ENCODE measurements at places on chromosomes 2 and 18. TPM values are rescaled to one million over a fixed set of nuclear protein-coding genes. Genes with fewer than 3 reads are reported as not detected.

GRCh38 chr2:106127776-106128268 is 66.3 kb downstream of the UXS1 start:
- DNase-seq: no peak

GRCh38 chr2:175004730-175004979 is 526 bp downstream of the CHN1 start:
- no peak for DNase-seq

DNA sequence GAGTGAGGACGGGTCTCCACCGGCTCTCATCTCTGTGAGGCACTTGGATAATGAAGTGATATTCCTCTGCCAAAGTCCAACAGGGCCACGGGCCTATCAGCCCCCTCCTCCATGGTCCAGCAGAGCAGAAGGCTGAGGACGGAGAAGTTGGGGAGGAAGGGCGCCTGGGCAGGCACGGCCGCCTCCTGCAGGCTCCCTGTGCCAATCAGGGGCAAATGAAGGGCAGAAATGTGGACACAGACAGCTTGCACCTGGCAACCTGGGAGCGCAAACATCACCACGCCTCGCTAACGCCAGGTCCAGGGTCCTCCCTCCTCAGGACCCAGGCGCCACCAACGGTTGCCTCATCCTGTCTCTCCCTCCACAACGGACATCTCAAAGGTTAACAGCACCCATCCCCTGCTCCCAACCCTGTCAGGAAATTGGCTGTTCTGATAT is 24.3 kb downstream of the SMAD7 start:
- no peak for DNase-seq

GRCh38 chr2:170189757-170190156 is 11.8 kb downstream of the MYO3B start:
- DNase-seq: no peak

- DNase-seq: no peak
Observed at GRCh38 chr2:76667821-76668271, 854.3 kb downstream of the LRRTM4 start.

DNA sequence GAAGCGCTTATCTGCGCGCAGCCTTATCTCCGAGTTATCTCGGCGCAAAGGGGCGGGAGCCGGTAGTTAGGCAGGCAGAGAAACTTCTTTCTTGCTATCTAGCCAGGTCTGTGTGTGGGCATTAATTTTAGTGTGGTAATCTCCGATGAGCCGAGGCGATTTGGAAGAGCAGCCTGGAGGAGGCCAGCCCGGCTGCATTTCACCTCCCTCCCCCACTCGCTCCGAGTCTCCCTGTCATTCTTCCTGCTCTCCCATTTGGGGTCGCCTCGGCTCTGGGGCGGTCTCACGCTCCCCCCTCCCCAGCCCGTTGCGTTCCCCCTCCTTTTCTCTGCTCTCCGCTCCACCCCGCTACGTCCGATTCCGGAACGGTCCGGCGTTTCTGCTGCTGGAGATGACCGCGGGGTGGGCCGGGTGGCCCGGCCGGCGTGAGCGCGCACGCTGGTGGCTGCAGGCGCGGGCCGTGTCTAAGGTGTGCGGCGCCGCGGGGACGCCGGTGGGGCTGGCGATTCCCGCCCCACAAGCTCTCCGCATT is 566 bp downstream of the GATA6 start:
- peak; percentile 68 for DNase-seq

DNA sequence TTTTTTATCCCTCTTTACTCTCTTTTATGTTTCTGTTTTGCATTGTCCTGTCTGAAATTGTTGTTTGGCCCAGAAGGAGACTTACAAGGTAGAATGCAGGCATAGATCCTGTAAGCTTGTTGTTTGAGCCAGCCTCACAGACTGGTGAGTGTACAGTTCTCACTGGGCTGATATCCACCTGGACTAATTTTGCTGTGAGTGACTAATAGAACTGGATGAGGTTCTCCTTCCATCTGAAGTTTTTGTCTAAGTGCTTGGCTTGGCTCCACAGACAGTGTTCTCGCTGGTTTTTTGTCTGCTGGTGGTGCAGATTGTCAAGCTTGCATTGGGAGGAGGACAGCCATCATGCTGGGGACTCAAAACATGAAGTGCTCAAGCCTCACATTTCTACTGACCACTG is 495.7 kb downstream of the TSN start:
- no peak for DNase-seq

- no peak for DNase-seq
Observed at GRCh38 chr2:108403494-108403893, 25.7 kb downstream of the SULT1C4 start.

CTLA4 gene
- 0.19 TPM for total RNA-seq

DNA sequence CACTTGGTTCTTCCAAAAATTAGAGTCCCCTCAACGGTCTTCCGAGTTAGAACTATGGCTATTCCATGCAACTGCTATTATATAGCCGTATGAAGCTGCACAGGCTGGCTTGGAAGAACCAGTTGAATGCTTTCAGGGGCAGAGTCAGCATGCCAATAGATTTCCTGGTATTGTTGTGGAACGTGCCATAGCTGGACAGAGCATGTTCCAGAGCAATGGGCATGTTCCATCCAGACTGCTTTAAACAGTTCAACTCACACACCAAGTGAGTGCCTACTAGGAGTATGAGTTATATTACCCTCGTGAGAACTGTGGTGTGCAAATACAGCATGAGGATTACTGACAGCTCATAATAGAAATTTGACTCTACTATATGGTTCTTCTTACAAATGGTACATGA is 682.0 kb downstream of the SATB2 start:
- no peak for DNase-seq

UGGT1 gene
- 24.3 TPM for total RNA-seq

DNA sequence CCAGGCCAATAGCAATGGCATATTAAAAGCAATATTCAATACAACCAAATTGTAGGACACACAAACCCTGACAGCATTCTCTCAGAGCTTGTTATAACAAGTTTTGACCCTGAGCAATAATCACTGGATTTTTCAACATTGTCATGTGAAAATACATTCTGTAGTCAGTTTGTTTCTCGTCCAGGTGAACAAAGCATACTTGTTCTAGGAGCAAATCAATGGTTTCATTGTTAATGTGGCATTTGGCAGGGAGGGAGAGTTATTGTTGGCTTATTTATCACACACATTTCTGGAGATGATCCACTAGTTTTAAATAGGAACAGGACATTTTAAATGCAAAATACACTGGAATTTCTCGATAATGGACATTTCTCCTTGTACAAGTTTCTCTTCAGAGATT is 69.9 kb upstream of the L3MBTL4 start:
- DNase-seq: no peak

DNA sequence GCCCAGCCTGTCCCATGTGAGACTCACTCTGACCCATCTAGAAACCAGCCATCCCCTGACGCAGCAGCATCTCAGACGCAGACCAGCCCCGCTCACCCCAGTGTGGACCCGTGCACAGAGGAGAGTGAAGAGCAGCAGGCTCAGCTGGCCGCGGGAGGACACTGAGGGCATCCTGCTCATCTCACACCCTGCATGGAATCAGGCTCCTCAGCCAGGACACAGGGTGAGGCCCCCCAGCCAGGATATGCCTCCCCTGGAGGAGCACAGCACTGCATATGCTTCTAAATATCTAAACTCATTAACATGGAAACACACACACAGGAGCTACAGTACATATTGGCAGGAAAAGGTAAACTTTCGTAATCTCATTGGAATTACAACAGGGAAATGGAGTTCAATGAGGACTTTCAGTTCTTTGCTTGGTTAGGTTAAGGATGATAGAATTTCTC is 34.4 kb downstream of the NEMP2 start:
- DNase-seq: peak; percentile 50

GRCh38 chr2:6917071-6917760 is at the start of gene RNF144A:
RNF144A (plus strand) TSS chr2:6917412; CDS start chr2:6996927, 79,515 bp downstream.
- DNase-seq: peak; percentile 88

DNA sequence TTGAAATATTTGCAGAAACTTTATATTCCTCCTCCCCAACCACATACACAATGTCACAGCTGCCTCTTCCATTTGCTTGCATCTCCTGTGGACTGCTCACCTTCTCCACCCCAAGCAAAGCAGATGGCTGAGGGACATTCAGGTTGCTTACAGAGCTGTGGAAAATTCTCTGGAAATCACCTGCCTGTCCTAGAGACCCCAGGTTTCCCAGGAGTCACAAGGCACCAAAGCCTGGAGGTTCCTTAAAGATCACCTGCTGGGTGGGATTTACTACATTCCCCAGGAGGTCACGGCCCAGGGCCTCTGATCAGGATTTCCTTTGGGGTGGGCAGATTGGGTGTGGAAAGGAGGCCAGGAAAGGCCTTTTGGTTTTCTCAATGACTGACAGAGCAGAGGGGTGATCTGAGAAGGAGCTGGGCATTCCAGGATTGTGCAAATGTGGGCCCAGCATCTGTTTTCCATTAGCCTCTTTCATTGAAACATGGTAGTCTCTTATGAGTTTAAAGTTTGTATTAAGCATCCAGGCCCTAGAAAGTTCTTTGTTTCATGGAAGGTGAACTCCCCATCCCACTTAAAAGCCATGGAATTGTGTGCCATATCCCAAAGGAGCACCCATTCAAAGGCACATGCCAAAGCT is 410.7 kb upstream of the TNP1 start:
- no peak for DNase-seq

DNA sequence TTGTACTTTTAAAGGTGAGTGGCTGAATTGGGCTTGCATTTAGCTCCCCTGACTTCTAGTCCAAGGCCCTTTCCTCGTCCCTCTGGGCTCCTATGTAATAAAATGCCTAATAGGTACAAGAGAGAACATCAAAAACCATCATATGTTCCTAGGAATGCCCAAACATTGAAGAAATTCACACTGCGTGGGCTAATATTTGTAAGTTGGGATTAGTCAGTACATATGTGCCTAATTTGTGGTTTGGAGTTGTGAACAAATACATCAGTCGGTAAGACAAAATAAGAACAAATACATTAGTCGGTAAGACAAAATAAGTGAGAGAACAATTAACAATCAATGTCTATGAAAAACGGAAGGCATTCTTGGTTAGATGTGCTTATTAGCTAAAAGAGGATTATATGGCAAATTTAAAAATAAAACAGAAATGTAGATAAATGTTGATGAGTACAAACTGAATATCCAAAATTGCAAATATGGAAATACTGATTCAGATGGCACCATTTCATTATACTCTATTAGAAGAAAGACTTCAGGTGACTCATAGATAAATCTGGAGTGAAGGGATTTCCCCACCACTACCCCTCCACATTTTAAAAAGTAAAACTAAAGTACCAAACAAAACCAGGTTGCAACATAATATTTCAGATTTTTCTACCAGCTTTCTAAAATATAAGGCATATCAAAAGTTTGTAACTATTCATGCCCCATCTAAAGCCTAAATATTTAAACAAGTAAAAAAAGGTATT is 325.4 kb downstream of the ZEB2 start:
- no peak for DNase-seq

- no peak for DNase-seq
Observed at GRCh38 chr18:49756671-49757362, 56.5 kb downstream of the ACAA2 start.

FOXD4L1 gene
- not detected for total RNA-seq

DNA sequence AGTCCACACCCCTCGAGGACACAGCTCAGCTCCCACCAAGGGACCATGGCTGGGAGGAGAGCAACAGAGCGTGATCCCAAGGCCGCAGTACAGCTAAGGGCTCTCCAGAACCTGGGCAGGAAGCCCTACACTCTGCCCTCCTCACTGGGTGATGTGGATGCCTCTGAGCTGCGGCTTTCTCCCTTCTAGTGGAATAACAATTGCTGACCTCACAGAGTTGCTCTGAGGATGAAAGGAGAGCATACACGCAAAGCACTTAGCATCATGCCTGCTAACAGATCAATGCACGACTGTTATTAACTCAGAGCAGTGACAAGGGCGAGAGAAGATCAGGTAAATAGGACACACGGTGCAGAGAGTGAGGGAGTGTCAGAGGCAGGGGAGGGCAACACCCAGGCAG is 74.2 kb downstream of the ZFP36L2 start:
- DNase-seq: no peak

DNA sequence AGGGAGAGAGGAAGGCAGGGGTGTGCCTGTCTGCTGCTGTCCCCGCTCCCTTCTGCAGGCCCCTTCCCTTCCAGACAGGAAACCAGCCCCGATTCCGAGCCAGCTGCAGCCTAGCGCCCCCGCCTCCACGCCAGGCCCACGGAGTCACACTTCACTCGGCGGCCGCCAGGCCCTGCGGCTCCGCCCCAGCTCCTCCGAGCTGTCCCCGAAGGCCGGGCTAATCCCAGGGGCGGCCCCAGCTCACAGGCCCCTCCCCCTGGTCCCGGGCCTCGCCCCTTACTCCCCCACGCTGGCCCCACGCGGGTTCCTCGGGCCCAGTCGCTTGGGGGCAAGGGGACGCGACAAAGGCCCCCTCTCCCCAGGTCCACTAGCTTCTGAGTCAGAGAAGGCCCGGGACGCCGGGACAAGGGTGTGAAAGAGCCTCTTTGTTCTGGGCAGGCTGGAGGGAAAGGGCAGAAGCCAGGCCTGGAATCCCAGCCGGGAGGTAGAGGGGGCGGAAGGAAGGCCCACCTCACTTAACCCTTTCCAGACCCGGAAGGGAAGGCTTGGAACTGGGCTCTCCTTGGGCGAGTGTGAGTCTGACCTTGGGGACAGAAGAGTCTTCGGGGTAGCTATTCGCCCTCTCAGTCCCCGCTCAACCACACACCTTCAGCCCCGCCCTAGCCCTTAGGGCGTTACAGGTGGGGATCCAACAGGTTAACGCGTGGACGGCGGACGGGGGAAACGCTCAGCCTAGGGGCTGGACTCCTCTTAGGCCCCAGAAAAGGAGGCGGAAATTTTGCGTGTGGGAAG is 1.2 kb downstream of the RTKN start:
- peak; percentile 94 for DNase-seq

GRCh38 chr2:183014005-183014404 is 24.3 kb downstream of the NCKAP1 start:
- DNase-seq: no peak

DNA sequence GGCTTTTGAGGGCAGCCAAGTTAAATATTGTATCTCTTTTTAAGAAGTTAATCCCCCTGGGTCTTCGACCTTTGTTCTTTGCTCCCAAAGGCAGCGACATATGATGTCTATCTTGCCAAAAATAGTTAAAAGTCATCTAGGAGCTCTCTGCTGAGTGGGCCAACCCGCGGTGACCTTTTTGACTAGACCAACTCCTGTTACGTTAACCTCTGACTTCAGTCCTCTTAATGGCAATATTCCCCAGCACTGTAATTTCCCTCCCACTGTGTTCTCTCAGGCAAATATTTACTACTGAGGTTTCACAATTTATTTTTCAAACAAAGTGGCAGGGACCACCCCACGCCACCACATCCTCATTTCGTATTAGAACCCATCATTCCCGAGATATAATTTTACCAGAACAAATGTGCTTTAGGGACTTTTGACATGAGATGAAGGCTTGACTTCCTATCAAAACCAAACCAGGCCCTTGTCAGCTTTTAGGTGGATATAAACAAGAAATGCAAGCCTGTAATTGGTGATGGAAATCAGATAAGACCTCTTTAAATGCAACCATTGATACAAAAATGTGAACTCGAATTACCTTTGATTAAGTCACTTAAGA is 764.7 kb downstream of the SATB2 start:
- no peak for DNase-seq

CROCC2 gene
- total RNA-seq: not detected

DNA sequence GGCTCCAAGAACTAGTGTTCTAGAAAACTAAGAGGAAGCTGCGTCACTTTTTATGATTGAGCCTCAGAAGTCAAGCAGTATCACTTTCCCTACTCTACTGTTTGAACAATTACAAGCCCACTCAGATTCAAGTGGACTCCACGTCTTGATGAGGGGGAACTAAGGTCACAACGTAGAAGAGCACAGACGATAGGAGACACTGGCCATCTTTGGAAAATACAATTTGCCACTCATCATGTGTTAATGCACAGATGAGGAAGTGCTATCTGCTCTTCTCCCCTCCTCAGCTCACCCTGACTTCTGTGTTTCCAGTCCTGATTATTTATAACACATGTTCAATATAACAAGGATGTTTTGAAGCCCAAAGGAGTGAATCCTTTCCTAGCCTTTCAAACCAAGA is 76.1 kb upstream of the CYP1B1 start:
- no peak for DNase-seq

Data from Right ventricle myocardium inferior (tissue), 1 donor.